ENCODE measurements at places on chromosomes 1 and 21. TPM values are rescaled to one million over a fixed set of nuclear protein-coding genes. Genes with fewer than 3 reads are reported as not detected.
A peak's percentile ranks its signal among the peaks of the same experiment; 100 is the strongest.

DNA sequence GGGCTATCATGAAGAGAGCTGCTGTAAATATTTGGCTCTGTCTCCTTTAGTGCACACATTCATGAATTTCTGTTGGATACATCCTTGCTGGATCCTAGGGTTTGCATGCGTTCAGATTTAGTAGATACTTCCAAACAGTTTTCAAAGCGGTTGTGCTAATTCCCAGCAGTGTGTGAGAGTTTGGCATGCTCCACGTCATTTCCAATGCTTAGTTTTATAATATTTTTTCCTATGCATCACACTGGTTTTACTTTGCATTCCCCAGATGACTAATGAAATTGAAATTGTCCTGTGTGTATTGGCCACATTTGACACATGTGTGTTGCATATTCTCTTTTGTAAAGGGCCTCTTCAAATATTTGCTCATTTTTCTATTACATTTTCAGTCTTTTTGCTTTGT lies 18.5 kb upstream of the AADACL3 start:
- H3K27ac ChIP-seq: no peak overlapping the region
- H3K36me3 ChIP-seq: no peaks in the 10 kb centered on the region
- no peaks in the 10 kb centered on the region for H3K4me1 ChIP-seq
- H3K4me3 ChIP-seq: no peak overlapping the region
- DNase-seq: no peak

GRCh38 chr1:211734359-211734758 lies 58.9 kb upstream of the NEK2 start:
- no peaks in the 10 kb centered on the region for H3K4me1 ChIP-seq
- H3K36me3 ChIP-seq: no peaks in the 10 kb centered on the region
- no peak for DNase-seq

Gene TNNI3K
- 89.7 TPM for total RNA-seq

DNA sequence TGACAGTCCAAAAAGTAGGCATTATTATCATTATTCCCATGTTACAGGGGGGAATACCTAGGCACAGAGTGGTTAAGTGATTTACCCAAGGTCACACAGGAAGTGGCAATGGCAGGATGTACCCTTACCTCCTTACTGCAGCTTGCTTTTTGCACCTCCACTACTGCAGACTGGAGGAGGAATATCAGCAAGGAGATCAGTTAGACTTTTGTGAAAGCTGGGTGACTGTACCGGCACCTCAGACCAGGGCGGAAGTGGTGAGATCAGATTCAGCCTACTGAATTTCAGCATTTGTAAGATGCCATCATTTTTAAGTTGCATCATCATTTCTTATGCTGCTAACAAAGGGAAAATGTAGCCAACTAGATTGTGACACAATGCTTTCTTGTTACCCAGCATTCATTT lies 4.5 kb downstream of the ADARB1 start:
- H3K36me3 ChIP-seq: peaks cover 7% of the 10 kb centered on the region
- H3K4me1 ChIP-seq: peaks cover 68% of the 10 kb centered on the region
- no peak overlapping the region for H3K27ac ChIP-seq
- no peaks in the 10 kb centered on the region for H3K27me3 ChIP-seq
- DNase-seq: no peak

DNA sequence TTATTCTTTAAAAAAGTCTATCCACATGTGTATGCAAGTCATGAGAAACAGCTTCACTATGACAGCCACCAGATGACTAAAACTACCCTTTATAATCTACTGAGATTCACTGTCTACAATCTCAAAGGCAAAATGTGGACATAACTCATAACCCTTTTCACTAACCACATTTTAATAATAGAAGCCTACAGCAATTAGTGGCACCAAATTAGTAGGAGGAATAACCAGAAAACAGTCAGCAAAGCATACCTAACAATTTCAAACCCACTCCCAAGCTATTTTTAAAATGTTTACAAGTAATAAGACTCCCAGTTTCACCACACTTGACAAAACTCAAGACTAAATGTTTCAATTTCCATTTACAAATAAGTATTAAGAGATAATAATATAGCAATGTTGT lies 442.9 kb downstream of the PTPRC start:
- DNase-seq: no peak
- H3K27ac ChIP-seq: no peak overlapping the region
- no peaks in the 10 kb centered on the region for H3K27me3 ChIP-seq
- no peaks in the 10 kb centered on the region for H3K4me1 ChIP-seq
- H3K4me3 ChIP-seq: no peak overlapping the region

DNA sequence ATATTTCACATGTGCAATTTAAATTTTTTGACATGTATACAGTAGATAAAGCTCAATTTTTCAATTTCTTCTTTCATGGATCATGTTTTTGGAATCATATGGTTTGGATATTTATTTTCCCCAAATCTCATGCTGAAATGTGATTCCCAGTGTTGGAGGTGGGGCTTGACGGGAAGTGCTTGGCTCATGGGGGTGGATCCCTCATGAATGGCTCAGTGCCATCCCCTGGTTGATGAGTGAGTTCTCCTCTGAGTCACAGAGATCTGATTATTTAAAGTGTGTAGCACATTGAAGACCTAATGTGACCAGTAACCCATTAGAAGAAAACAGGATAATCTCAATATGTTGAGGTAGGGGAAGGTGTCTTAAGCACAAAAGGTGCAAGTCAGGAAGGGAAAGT lies 9.1 kb upstream of the IFI16 start:
- H3K36me3 ChIP-seq: no peaks in the 10 kb centered on the region
- peak overlapping the region; percentile 61 for H3K4me3 ChIP-seq
- peak overlapping the region; percentile 88 for H3K27ac ChIP-seq
- H3K27me3 ChIP-seq: peaks cover 19% of the 10 kb centered on the region
- H3K4me1 ChIP-seq: peaks cover 43% of the 10 kb centered on the region

- no peak for DNase-seq
- no peaks in the 10 kb centered on the region for H3K36me3 ChIP-seq
- H3K27me3 ChIP-seq: no peaks in the 10 kb centered on the region
- H3K4me3 ChIP-seq: no peak overlapping the region
These were observed 266.7 kb downstream of the GPATCH2 start for GRCh38 chr1:217364220-217364619.

Gene CFHR3
- total RNA-seq: not detected

DNA sequence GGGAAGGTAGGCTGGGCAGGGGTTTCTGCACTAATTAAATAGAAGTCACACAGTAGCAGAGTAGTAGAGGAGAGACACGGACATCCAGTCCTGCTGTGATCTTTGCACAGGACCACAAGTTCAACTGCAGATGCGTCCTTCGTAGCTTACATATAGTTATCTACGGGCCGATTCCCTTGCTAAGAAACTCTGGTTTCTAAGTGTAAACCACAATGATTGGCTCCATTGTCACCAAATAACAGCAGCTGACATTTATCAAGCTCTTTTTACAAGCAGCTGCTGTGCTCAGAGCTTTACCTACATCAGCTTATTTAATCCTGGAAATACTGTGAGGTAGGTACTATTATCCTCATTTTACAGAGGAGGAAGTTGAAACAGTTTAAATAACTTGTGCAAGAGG lies 3.1 kb downstream of the SLC45A3 start:
- H3K4me1 ChIP-seq: peaks cover 43% of the 10 kb centered on the region
- no peak overlapping the region for H3K27ac ChIP-seq
- no peaks in the 10 kb centered on the region for H3K36me3 ChIP-seq
- H3K4me3 ChIP-seq: no peak overlapping the region
- no peak for DNase-seq
- peaks cover 9% of the 10 kb centered on the region for H3K27me3 ChIP-seq

Gene RYR2
- total RNA-seq: 783 TPM

Gene KRTAP10-4
- total RNA-seq: not detected

Gene ASTN1
- total RNA-seq: 0.33 TPM

GRCh38 chr1:150876119-150876454 lies 312 bp downstream of the ARNT start:
- H3K27ac ChIP-seq: peak overlapping the region; percentile 95
- H3K27me3 ChIP-seq: no peaks in the 10 kb centered on the region
